Central memory CD8-positive, alpha-beta T cell (primary cell): ENCODE measurements at places on chromosomes 4 and X.

DNA sequence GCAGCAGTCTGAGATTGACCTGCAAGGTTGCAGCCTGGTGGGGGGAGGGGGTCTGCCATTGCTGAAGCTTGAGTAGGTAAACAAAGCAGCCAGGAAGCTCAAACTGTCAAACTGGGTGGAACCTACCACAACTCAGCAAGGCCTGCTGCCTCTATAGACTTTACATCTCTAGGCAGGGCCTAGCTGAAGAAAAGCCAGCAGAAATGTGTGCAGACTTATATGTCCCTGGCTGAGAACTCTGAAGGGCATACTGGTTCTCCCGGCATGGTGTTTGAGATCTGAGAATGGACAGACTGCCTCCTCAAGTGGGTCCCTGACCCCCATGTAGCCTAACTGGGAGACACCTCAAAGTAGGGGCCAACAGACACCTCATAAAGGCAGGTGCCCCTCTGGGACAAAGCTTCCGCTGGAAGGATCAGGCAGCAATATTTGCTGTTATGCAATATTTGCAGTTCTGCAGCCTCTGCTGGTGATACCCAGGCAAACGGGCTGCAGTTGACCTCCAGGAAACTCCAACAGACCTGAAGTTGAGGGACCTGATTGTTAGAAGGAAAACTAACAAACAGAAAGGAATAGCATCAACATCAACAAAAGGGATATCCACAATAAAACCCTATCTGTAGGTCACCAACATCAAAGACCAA lies 167.6 kb downstream of the GC start:
- no peak for DNase-seq

- no peak for DNase-seq
These were observed 145.5 kb downstream of the ANXA5 start for GRCh38 chr4:121551271-121551670.

- no peak for DNase-seq
These were observed 30.9 kb downstream of the RASSF6 start for GRCh38 chr4:73589261-73589847.

DNA sequence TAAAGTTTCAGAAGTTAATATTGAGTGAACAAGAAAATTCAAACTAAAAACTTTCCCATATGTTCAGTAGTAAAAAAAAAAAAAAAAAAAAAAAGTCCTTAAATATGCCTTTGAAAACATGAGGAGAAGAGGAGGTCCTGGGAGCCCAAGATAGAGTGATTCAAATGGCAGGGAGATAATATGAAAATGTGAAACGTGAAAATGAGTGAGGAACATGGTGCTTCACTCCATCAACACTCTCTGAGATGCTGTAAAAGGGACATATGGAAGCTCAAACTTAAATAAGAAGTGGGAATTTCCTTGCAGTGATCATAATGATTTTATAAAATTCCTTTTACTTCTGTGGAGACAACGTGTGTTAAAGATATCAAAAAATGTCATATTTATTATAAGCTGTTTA lies 423.9 kb downstream of the PABPC4L start:
- no peak for DNase-seq

DNA sequence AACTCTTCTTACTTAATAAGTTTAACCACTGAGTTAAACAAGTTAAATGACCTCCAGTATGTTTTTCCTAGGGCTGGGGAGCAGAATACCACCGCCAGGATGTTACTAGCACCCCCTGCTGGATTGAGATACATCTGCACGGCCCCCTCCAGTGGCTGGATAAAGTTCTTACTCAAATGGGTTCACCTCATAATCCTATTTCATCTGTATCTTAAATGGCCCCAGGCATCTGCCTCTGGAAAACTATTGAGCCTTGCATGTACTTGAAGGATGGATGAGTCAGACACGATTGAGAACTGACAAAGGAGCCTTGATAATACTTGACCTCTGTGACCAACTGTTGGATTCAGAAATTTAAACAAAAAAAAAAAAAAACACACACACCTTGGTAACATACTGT lies 61.5 kb upstream of the MMAA start:
- DNase-seq, result peak; percentile 31

DNA sequence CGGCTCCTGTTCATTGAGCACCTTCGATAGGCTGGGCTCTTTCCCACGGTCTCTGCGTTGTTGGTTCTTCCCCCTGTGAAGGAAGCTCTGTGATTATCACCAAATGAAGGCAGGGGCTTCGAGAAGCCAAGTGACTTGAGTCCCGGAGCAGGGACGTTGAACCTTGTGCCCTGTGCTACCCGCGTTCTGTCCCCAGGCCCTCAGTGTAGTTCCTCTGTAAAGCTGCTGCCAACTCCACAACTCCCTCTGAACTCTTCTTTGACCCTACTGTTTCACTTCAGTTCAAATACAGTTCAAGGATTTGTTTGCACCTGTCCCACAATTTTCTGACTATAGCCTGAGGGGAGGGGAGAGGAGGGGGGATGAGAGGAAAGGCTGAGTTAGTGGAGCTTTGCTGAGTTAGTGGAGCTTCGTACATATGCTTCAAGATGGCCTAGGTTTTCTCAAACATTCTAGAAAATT lies 635 bp upstream of the PHF8 start:
- no peak for DNase-seq

DNA sequence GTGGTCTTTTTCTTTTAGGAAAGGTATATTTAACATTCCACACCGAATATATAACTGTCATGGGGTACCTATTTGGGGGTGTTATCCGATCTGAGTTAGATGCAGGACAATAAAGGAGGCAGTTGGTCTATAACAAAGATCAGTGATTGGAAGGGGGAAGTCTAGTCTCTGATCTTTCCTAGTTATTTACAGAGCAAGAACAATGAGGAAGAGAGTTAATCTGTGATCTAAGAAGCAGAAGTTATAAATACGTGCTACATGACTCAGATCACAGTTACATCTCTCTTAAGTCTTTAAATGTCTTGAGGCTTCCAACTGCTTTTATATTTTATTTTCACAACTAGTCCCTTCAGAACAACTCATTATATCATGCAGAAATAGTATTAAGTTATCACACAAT lies 33.2 kb upstream of the ARMCX4 start:
- no peak for DNase-seq

DNA sequence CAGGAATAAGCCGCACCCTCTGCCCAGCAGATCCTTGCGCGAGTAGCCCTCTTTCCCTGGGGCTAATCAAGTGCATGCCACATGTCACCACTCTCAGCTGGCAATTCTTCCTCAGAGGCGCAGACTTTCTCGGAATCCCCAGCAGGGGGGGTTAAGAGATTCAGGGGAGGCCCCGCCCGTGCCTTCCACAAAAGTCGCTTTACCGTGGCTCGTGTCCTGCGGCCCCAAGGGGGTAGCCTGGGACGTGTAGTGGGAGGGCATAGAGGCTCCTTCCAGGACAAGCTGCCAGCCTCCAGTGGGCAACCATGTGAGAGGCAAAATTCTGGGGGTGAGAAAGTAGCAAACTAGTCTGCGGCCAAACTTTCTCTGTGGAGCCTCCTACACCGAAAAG lies 652 bp downstream of the SRPX start:
- DNase-seq, result no peak

DNA sequence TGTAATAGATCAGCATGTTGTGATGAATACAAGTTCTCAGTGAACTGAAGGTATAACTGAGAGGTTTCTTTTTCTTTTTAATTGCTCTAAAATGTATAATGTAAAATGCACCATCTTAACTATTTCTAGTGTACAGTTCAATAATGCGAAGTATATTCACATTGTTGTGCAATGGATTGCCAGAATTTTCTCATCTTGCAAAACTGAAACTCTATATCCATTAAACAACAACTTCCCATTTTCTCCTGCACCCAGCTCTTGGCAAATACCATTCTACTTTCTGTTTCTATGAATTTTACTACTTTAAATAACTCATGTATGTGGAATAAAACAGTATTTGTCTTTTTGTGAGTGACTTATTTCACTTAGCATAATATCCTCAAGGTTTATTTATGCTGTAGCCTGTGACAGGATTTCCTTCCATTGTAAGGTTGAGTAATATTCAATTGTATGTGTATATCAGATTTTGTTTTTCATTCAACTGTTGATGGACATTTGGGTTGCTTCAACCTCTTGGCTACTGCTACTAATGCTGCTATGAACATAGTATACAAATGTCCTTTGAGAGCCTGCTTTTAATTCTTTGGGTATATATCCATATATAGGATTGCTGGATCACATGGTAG lies 53.5 kb upstream of the NPFFR2 start:
- DNase-seq, result no peak
